ENCODE measurements at places on chromosomes 3 and 15.

DNA sequence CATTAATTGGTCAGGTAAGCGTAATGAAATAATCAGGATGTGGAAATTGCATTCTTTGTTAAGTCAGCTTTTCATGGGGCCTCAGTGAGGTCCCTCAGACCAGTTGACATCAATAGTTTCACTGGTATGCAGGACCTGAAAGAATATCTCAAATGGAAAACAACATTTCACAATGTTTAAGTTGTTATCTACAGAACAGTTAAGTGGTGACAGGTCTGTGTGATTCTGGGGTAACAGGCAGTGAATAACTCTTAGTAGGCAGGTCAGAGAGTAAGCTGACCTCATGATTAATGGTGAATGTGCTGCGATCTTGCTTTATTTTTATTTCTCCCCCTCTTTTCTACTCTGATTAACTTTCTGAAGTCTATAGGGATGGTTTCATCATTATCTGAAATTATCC is 28.9 kb upstream of the ACP3 start:
- no peaks in the 10 kb centered on the region for H3K4me1 ChIP-seq
- H3K36me3 ChIP-seq = no peaks in the 10 kb centered on the region
- H3K4me3 ChIP-seq = no peak overlapping the region
- H3K27ac ChIP-seq = no peak overlapping the region
- peaks cover 10% of the 10 kb centered on the region for H3K27me3 ChIP-seq
- ATAC-seq = no peak

- no peaks in the 10 kb centered on the region for H3K36me3 ChIP-seq
- no peak for ATAC-seq
- H3K4me3 ChIP-seq = no peak overlapping the region
- no peak overlapping the region for H3K27ac ChIP-seq
These were observed 331.3 kb upstream of the RBMS3 start for GRCh38 chr3:28949580-28949979.

GRCh38 chr15:70528270-70528706 is 235.1 kb downstream of the UACA start:
- H3K27me3 ChIP-seq = no peaks in the 10 kb centered on the region
- peak overlapping the region; percentile 64 for H3K27ac ChIP-seq
- peaks cover 25% of the 10 kb centered on the region for H3K4me1 ChIP-seq
- peak overlapping the region; percentile 18 for H3K4me3 ChIP-seq

DNA sequence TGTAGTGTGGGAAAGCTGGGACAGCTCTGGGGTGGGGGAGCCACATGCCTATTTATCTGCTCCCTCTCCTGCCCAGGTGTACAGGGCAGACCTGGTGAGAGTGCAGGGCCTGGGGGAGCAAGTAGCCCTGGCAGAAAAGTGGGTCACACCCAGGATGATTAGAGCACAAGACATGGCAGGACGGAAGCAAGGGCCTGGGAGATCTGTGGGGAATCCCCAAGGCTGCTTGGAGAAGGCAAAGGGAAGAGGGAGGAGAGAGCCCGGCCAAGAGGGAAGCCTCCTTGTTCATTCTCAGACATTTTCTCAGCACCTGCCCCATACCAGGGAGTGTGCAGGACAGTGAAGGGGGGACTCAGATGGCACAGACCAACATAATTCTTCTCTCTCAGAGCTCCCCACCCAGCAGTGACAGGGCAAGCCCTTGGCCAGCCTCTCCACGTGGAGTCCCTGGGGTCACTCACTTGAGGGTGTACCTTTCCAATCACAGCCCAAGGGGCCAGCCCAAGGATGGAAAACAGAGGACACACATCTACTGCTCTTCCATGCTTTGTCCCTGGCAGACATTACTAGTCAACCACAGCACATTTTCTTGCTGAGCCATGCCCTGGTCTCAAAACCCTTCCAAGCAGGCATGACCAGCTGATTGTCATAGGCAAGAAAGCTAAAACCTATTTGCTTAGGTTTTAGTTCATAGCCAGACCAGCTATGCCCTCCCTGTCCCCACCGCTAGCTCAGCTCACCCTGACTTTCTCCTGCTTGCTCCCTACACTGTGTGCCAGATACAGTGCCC is 4.9 kb upstream of the DUSP7 start:
- H3K27ac ChIP-seq = peak overlapping the region; percentile 54
- peaks cover 42% of the 10 kb centered on the region for H3K4me1 ChIP-seq
- no peak overlapping the region for H3K4me3 ChIP-seq
- ATAC-seq = no peak

GRCh38 chr3:27376109-27376772 is 7.1 kb upstream of the NEK10 start:
- no peak overlapping the region for H3K4me3 ChIP-seq
- no peaks in the 10 kb centered on the region for H3K27me3 ChIP-seq

GRCh38 chr3:122004107-122004506 is 17.9 kb downstream of the ILDR1 start:
- no peak for ATAC-seq
- no peaks in the 10 kb centered on the region for H3K27me3 ChIP-seq
- peak overlapping the region; percentile 64 for H3K4me3 ChIP-seq
- H3K27ac ChIP-seq = peak overlapping the region; percentile 88
- no peaks in the 10 kb centered on the region for H3K36me3 ChIP-seq

- H3K4me3 ChIP-seq = no peak overlapping the region
- peaks cover 10% of the 10 kb centered on the region for H3K36me3 ChIP-seq
- H3K27me3 ChIP-seq = no peaks in the 10 kb centered on the region
These were observed 29.2 kb downstream of the ILDR1 start for GRCh38 chr3:121992601-121993560.

- peaks cover 11% of the 10 kb centered on the region for H3K27me3 ChIP-seq
- H3K4me3 ChIP-seq = no peak overlapping the region
- ATAC-seq = no peak
- H3K27ac ChIP-seq = no peak overlapping the region
- no peaks in the 10 kb centered on the region for H3K36me3 ChIP-seq
These were observed 116.3 kb downstream of the DTWD1 start for GRCh38 chr15:49737127-49737526.

DNA sequence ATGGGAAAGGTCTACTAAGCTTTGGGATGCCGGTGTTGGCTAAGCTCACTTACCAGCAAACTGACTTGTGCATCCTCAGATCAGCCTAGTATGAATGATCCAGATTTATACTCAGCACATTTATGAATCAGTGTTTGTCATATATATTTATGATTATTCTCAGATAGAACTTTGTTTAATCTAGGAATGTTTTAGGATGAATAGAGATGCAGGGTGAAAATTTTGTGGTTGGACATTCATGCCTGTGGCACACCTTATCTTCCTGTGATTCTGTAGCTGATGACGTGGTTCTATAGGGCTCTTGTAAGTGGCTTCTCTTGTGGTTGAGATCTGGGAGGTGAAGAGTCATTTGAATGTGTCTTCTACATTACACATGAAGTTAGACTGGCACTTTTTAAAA is 11.4 kb downstream of the CDIN1 start:
- no peak overlapping the region for H3K4me3 ChIP-seq
- H3K4me1 ChIP-seq = no peaks in the 10 kb centered on the region
- H3K27ac ChIP-seq = no peak overlapping the region
- no peaks in the 10 kb centered on the region for H3K36me3 ChIP-seq

- no peak for ATAC-seq
- H3K4me1 ChIP-seq = peaks cover 6% of the 10 kb centered on the region
- H3K27me3 ChIP-seq = no peaks in the 10 kb centered on the region
- no peak overlapping the region for H3K27ac ChIP-seq
- peak overlapping the region; percentile 14 for H3K4me3 ChIP-seq
- H3K36me3 ChIP-seq = no peaks in the 10 kb centered on the region
These were observed 345.0 kb downstream of the GRM7 start for GRCh38 chr3:7205962-7206361.

DNA sequence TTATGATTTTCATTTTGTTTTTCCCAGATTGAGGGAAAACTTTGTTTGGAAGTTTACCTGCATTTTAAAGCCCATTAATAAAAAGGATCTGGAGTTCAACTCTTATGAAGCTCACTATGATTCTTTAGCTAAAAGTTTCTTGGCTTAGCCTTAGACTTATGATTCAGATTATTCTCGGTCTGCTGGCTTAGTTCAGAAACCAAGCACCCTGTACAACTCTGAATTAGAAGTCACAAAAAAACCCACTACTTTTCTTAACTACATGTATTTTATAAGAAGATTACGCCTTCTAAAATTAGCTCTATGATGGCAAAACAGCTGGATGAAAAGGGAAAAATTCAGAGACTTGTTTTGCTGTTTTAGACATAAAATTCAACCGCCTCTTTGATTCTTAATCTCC is 14.3 kb upstream of the DENND4A start:
- ATAC-seq = no peak
- no peaks in the 10 kb centered on the region for H3K36me3 ChIP-seq
- H3K4me1 ChIP-seq = peaks cover 6% of the 10 kb centered on the region

GRCh38 chr3:111732252-111732879 is 126.7 kb upstream of the PHLDB2 start:
- ATAC-seq = no peak
- H3K27me3 ChIP-seq = no peaks in the 10 kb centered on the region
- H3K4me1 ChIP-seq = no peaks in the 10 kb centered on the region
- no peak overlapping the region for H3K27ac ChIP-seq
- no peaks in the 10 kb centered on the region for H3K36me3 ChIP-seq

GRCh38 chr3:141202682-141203081 is 28.9 kb upstream of the PXYLP1 start:
- H3K4me3 ChIP-seq = no peak overlapping the region
- no peak for ATAC-seq
- no peaks in the 10 kb centered on the region for H3K36me3 ChIP-seq
- H3K27me3 ChIP-seq = peaks cover 19% of the 10 kb centered on the region

- ATAC-seq = no peak
- H3K27me3 ChIP-seq = no peaks in the 10 kb centered on the region
- peaks cover 28% of the 10 kb centered on the region for H3K36me3 ChIP-seq
- H3K4me3 ChIP-seq = no peak overlapping the region
- peak overlapping the region; percentile 61 for H3K27ac ChIP-seq
- H3K4me1 ChIP-seq = peaks cover 48% of the 10 kb centered on the region
These were observed 12.1 kb downstream of the CHSY1 start for GRCh38 chr15:101239724-101240136.

GRCh38 chr15:59332009-59332408 is 40.7 kb downstream of the MYO1E start:
- no peaks in the 10 kb centered on the region for H3K27me3 ChIP-seq
- no peak for ATAC-seq
- H3K4me3 ChIP-seq = no peak overlapping the region
- peaks cover 79% of the 10 kb centered on the region for H3K4me1 ChIP-seq
- H3K27ac ChIP-seq = peak overlapping the region; percentile 9

DNA sequence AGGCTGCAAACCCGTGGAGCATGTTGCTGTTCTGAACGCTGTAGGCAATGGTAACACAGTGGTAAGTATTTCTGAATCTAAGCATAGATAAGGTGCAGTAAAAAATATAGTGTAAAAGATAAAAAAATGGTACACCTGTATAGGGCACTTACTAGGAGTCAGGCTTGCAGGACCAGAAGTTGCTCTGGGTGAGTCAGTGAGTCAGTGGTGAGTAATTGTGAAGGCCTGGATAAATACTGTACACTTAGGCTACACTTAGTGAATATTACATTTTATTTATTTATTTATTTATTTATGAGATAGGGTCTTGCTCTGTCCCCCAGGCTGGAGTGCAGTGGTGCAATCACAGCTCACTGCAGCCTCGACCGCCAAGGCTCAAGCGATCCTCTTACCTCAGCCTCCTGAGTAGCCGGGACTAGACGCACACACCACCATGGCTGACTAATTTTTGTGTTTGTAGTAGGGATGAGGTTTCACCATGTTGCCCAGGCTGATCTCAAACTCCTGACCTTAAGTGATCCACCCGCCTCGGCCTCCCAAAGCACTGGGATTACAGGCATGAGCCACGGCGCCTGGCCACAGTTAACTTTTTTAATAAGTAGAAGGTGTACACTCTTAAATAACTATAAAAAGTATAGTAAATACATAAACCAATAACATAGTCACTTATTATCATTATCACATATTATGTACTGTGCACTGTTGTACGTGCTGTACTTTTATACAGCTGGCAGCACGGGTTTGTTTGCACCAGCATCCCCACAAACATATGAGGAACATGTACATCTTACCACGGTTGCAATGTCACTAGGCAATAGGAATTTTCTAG is 155.1 kb downstream of the IGF1R start:
- no peaks in the 10 kb centered on the region for H3K36me3 ChIP-seq
- H3K4me3 ChIP-seq = no peak overlapping the region
- H3K27ac ChIP-seq = no peak overlapping the region
- ATAC-seq = no peak
- H3K27me3 ChIP-seq = peaks cover 3% of the 10 kb centered on the region
- peaks cover 25% of the 10 kb centered on the region for H3K4me1 ChIP-seq

- peaks cover 58% of the 10 kb centered on the region for H3K36me3 ChIP-seq
- peaks cover 40% of the 10 kb centered on the region for H3K4me1 ChIP-seq
- no peak for ATAC-seq
- no peak overlapping the region for H3K27ac ChIP-seq
These were observed 51.8 kb downstream of the RNF111 start for GRCh38 chr15:59039225-59039624.

DNA sequence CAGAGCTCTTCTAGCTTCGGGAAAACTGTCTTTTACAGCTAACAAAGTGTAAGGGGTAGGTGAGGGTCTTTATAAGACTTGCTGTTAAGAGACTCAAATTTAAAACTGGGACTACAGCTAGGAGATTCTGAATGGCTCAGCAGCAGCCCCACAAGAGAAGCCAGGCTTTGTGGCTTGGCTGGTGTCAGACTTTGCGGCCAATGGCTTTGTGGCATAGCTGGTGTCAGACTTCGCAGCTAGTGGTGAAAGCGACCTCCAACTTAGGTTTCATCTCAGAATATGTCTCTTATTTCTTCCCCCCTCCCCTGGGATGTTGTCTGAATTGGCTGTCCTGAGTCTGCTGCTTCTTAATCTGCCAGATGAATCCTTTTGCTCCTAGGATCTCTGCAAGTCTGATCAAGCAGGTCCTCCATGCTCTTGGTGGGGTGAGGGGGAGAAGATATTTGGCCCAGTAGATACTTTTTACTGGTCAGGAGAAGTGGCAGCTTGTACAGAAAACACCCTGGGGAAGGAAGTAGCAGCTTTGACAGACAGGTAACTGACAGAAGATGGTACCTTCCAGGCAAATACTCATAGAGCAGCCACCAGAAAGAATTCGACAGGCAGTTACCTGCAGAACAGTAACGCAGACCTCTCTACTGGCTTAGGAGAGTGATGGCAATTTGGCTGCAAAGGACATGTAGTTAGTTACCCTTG is 8.4 kb downstream of the BOC start:
- H3K27ac ChIP-seq = no peak overlapping the region
- peaks cover 11% of the 10 kb centered on the region for H3K4me1 ChIP-seq
- no peaks in the 10 kb centered on the region for H3K36me3 ChIP-seq
- H3K27me3 ChIP-seq = peaks cover 45% of the 10 kb centered on the region

DNA sequence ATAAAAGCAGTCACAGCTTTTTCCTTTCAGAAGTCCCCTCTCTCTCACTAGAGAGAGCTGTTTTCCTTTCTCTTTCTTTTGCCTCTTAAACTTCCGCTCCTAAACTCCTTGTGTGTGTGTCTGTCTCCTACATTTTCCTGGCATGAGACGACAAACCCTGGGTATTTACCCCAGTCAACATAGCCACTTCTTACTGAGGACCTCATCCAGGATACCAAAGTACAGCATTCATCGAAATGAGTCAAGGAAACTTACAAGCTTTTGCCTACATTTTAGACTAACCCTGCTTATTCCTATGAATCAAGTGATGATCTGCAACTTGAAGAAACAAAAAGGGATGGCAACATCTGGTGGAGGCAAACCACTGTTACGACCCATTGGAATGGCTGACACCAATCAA is 16.7 kb downstream of the PATL2 start:
- no peak for ATAC-seq
- H3K27ac ChIP-seq = peak overlapping the region; percentile 12
- no peak overlapping the region for H3K4me3 ChIP-seq
- peaks cover 23% of the 10 kb centered on the region for H3K4me1 ChIP-seq
- no peaks in the 10 kb centered on the region for H3K36me3 ChIP-seq

GRCh38 chr3:172166261-172166660 is 126.9 kb downstream of the FNDC3B start:
- no peaks in the 10 kb centered on the region for H3K27me3 ChIP-seq
- H3K4me1 ChIP-seq = no peaks in the 10 kb centered on the region
- no peaks in the 10 kb centered on the region for H3K36me3 ChIP-seq
- H3K27ac ChIP-seq = no peak overlapping the region
- ATAC-seq = no peak

GRCh38 chr3:150069154-150069527 is 98.4 kb upstream of the PFN2 start:
- no peak overlapping the region for H3K4me3 ChIP-seq
- H3K4me1 ChIP-seq = peaks cover 7% of the 10 kb centered on the region

Measured in stimulated activated memory B cell treated with anti-CD40 and anti-IgM and Interleukin-4, amounts not matched to agents 10 μg/mL and 1 μg/mL and 100 μg/mL, for 72 hours (primary cell).